ENCODE measurements at places on chromosomes 3 and 15.

DNA sequence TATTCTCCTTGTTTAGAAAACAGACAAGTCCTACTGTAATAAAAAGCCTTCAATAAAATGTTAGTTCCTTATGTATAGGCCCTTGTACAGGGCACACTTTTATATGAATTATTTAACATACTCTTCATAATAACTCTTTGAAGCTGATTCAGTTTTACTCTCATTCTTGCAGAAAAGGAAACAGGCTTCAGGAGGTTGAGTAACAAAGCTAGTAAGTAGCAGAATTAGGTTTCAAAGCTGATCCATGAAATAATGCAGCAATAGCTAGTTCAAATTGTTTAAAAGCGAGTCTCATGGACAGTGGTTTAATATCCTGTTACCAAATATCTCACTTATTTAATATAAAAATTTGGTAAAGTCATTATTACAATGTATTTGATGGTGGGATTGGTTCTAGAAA, 25.0 kb downstream of the TCF12 start:
- DNase-seq = peak; percentile 21

DNA sequence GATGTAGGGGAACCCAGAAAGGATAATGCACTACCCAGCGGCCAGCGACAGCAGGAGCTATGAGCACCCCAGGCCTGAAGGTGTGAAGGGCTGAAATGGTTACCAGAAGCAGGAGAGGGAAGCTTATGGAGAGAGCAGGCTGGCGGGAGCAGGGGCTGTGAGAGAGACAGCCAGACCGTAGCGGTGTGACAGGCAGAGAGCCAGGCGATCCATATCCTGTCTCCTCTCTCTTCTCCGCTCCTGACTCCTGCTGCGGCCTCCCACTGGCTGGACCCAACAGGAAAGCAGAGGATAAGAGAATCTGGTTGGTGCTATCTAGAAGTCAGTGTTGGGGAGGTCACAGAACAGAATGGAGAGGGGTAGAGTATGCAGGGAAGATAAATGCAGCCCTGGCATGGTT, 49.9 kb downstream of the BTD start:
- no peak for DNase-seq

- no peak for DNase-seq
Measured at GRCh38 chr15:66655511-66655910, 46.5 kb upstream of the SMAD6 start.

DNA sequence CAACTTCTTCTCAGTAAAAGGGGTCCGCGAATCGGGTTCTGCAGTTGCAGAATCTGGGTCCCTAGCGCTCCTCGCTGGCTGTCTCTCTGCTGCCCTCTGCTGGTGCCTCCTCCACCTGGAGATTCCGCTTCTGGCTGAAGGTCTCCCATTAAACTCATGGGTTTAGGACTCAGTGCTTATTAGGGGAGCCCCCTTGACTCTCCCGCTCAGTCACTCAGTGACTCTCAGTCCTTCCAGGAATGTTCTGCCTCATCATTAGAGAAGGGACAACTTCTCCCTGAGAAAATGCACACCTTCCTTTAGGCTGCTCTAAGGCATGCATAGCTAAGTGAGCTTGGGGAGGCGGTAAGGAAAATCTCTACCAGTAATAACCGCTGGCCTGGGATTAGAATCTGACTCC, 7.1 kb downstream of the CPN2 start:
- peak; percentile 69 for DNase-seq

DNA sequence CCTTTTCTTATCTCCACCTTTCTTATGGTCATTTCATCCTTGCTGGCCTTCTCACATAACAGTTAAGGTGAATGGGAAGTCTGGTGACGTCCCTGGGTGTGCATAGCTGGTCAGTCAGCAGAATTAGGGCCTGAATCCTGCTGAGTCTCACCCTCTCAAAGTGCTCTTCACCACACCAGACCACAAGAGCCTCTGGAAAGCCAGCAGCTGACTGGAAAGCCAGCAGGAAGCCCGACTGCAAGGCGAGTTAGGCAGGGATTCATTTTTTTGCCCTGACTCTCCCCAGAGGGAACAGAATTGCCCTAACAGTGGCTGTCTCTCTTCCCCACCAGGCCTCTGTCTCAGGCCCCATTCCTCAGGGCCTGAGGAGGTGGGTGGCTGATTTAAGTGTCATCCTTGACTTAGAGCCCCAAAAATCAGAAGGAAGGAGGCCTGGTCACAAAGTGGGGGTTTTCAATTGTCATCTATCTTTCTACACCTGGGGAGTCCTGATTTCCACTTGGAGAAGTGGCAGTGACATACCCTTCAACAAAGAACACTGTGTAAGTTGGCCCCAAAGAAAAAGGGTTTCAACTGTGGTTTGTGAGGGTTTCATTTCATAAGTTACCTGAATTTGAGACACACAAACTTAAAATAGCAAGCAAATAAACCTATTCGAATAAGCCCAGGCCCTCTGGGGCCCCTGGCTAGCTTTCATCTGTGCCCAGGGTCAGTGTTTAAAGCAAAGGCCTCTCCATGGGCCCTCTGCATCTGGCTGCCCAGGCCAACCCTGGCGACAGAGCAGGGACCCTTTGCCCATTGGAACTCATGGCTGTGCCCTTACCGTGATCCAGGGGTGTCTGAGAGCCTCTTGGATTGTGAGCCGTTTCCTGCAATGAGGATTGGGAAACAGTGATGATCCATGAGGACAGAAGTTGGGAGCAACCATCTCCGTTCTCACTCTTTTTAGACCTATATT, 90.5 kb upstream of the HERC1 start:
- no peak for DNase-seq

Data from ELR (cell line).